ENCODE measurements at places on chromosomes 6 and 20. TPM values are rescaled to one million over a fixed set of nuclear protein-coding genes. Genes with fewer than 3 reads are reported as not detected.

CCDC28A gene
- 10.3 TPM for total RNA-seq

ACOT13 gene
- total RNA-seq, result 8.1 TPM

DNA sequence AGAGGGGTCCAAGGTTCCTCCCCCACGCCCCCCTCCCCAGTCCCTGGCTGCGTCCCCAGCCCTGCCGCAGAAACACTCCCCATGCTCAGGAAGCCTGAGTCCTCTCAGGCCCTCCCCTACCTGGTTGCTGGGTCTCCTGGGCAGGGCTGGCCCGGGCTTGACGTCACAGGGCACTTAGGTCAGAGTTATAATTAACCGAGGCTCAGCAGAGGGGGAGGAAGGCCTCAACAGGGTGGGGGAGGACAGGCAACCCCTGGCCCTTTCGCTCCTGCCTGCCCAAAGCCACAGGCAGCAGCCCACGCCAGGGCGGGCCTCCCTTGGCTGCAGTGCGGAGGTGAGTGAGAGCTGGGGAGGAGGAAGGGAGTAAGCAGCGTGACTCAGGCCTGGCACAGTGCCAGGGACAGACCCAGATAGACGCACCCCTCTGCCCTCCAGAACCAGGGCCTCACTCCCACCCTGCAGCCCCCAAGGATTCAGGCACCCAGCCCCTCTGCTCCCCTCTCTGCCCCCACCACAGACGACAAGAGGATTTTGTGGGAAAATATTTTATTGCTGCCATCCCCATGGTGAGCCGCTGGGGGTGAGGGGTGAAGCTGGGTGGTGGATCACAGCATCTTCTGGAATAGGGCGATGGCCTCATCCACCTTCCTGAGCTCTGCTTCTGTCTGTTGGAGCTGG lies at the start of gene VWA7:
VWA7 (minus strand) TSS at position 340 of the 678 bp plus-strand sequence. CDS start 549 bp downstream, outside the sequence.
- DNase-seq, result peak; percentile 65

DNA sequence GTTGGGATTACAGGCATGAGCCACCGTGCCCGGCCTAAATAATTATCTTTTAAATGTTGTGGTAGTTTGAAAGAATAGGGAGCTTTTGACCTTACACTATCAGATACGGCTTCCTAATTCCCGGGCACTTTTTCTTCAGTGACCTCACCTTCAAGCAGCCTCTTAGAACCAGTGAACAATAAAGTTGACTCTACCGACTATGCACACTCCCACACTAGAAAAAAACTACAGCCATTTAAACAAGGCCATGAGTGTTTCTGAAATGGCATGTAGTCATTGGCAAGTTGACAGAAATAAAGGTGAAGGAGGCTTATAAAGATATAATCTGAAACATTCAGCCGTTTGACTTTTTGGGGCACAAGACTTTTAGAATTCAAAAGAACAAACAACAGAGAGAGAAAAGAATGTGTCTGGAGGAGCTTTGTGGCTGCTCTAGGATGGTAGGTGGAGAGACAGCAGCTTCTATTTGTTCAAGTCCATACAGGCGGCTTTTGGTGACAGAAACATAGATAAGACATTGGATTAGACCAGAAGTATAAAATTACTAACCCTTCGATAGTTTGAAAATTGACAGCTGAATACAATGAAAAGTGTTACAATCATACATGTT lies 75.2 kb downstream of the GJA1 start:
- no peak for DNase-seq

DNA sequence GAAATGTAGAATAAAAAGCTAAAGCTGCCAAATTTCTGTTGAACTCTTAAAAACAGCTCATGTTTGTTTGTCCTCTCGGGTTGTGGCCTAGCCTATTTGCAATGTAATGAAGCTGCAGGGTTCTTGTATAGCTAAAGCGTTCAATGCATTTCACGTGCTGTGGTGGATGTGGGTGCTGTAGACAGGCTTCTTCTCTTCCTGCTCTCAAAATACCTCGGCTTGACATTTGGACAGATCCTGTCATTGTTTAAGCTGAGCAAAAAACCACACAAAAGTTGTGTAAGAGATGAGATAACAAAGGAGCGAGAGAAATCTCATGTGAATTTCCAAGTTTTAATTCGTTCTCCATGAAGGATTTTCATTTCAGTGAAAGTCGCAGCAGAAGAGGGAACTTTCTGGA lies 196.3 kb upstream of the UST start:
- no peak for DNase-seq

GRCh38 chr20:62358171-62359042 lies 8.7 kb downstream of the LAMA5 start:
- peak; percentile 82 for DNase-seq

- no peak for DNase-seq
Measured at GRCh38 chr6:147103694-147104093, 100.5 kb upstream of the STXBP5 start.

DNA sequence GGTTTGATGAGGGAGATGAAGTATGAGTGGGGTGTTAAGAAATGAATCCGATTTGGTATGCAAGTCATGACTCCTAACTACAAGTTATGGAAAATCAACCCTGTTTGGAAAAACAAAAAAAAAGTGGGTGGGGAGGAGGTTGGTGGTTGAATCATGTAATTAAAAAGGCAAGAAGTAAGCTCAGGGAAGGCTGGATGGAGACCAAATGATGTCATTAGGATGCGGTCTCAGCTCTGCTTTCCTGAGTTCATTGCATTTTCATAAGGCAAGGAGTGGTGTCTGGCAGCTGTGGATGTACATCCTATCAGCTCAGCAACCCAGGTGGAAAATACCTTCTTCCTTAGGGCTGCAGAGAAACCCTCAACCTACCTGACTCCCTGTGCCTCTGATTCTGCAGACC lies 60.4 kb upstream of the AKAP12 start:
- peak; percentile 53 for DNase-seq

DNA sequence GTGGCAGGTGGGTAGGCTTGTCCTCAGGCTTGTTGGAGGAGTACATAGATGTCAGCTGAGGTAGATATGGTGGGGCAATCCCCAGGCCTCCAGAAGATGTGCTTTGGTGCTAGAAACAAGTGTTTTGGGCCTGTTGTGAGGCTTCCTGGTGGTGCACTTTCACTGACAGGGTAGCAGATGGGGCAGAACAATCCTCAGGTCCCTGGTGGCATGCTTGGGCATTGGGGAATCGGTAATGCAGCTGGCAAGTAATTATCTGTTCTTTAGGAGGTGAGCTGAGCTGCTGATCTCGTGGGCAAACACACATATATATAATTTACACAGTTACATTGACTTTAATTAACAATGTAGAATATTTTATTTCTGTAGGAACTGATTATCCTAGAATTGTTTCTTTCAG lies 458.7 kb downstream of the BMP2 start:
- no peak for DNase-seq

DNA sequence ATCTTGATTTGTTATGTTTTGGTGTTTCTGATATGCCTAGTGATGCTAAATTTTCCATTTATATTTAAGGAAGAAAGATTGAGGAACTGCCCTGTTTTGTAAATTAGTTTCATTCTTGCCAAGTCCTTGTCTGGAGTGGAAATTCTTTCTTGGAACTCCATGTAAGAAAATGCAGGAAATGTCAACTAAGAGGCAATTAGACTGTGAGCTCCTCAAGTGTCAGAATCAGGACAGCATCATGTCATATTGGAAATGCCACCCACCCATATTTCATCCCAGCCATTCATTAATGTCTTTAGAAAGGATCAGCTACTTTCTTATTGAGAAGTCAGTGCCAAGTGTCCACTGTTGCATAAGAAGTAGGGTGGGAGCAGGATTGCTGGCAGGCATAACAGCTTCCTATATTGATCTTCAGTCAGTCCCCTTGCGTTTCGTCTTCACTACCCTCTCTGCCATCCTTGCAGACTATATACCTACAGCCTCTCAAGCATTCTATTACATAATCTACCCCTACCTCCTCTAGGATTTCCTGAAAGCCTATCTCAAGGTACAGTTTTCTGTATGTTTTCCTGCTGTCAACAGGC lies 42.4 kb downstream of the HAO1 start:
- DNase-seq, result no peak

SNRPB gene
- 462 TPM for total RNA-seq

TRIM40 gene
- total RNA-seq, result not detected

NPBWR2 gene
- not detected for total RNA-seq

DNA sequence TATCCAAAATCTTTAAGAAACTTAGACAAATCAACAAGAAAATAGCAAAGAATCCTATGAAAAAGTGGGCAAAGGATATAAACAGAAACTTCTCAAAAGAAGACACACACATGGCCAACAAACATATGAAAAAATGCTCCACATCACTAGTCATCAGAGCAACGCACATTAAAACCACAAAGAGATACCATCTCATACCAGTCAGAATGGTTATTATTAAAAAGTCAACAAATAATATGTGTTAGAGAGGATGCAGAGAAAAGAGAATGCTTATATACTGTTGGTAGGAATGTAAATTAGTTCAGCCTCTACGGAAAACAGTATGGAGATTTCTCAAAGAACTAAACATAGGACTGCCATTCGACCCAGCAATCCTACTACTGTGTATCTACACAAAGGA lies 212.0 kb upstream of the DTNBP1 start:
- DNase-seq, result peak; percentile 62

RNF182 gene
- 2.1 TPM for total RNA-seq

DNA sequence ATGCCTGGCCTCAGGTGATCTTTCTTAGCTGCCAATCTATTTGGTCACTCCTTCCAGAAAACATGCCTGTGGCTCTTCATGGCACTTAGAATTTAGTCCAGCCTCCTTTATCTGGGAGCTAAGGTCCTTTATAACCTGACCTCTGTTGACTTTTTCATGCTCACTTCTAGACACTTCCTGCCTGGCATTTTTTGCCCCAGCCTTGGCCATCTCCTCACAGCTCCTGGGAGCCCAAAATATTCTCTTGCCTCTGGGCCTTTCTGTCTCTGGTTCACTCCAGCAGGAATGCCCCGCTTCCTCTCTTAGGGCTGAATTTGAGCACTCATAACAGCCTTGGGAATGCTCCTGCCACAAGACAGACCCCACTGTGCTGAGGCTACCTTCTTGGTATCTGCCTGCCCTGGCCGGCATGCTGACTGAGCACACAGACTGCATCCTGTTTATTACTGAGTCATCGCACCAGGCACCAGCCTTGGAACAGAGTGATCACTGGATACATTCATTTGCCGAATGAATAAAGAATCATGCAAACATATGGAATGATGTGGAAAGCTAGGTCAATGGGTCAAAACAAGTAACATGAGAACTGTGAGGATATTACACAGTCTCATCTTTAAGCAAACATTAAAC lies 5.8 kb upstream of the EEF1E1 start:
- DNase-seq, result peak; percentile 89

- DNase-seq, result no peak
Measured at GRCh38 chr6:109720311-109720710, 29.2 kb downstream of the FIG4 start.

GRCh38 chr6:154106251-154106650 lies 67.2 kb downstream of the OPRM1 start:
- DNase-seq, result no peak

GRCh38 chr6:13163161-13163944 lies 165.0 kb downstream of the TBC1D7 start:
- no peak for DNase-seq

- no peak for DNase-seq
Measured at GRCh38 chr20:15875446-15875845, 697.8 kb downstream of the KIF16B start.

DNA sequence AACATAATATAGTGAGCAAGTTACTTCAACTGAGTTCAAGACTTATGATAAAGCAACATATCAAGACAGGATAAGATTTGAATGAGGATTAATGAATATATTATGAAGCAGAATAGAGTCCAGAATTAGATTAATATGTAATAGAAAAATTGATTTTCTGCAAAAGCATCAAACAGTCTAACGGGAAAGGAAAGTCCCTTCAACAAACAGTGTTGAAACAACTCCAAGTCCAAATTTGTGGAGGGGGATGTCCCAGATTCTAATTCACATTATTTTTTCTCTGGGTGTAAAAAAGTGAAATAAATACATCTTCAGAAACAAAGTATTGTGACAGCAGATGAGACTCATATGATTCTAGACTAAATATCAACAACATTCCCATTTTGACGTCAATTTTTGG lies 289.7 kb downstream of the C6orf118 start:
- DNase-seq, result no peak

C2 gene
- total RNA-seq, result 0.86 TPM

ERVFRD-1 gene
- total RNA-seq, result not detected

LRRC73 gene
- total RNA-seq, result 1.2 TPM

DNA sequence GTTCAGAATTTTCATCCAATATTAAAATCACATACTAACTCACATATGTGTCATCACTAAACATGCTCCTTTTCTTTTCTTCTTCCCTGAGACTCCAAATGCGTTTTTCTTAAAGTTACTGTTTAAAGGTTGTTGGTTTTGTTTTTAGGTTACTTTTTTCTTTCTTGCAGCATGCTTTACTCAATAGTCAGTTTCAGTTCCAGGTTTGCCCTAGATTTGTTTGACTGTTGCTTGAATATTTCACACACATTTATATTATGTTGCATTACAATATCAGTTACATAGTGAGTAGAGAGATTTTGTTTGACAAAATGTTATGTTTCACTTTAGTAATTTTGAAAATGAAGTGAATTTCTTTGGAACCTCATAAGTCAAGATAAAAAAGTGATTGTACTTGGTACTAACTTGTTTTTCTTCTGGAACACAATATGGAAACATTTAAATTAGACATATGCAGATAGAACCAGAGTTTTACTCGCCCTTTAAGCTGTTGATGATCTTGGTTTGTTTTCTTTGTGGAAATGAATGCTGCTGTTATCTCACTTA lies 27.3 kb downstream of the FNDC1 start:
- DNase-seq, result no peak

HLA-DRA gene
- 0.38 TPM for total RNA-seq

- DNase-seq, result no peak
Measured at GRCh38 chr20:23023621-23024177, 11.4 kb upstream of the SSTR4 start.

DNA sequence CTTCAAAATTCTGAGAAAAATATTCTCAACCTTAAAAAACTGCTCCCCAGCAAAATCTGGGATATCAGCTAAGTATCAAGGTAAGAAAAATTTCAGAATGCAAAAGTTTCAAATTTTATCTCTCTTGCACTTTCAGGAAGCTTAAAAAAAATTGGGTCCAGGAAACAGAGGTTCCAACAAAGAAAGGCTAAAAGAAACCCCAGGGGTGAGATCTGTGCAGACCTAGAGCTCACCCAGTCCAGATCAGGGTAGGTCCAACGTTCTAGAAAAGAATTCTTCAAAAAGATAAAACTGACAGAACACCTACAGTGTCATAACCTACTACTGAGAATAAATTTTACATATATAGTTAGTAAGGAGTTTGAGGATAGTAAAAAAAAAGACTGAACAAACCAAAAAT lies 23.5 kb downstream of the ILRUN start:
- DNase-seq, result no peak

- no peak for DNase-seq
Measured at GRCh38 chr6:160895562-160895961, 96.0 kb upstream of the MAP3K4 start.

All from LHCN-M2 (cell line).